ENCODE measurements at places on chromosomes 13 and 19. TPM values are rescaled to one million over a fixed set of nuclear protein-coding genes. Genes with fewer than 3 reads are reported as not detected.

DNA sequence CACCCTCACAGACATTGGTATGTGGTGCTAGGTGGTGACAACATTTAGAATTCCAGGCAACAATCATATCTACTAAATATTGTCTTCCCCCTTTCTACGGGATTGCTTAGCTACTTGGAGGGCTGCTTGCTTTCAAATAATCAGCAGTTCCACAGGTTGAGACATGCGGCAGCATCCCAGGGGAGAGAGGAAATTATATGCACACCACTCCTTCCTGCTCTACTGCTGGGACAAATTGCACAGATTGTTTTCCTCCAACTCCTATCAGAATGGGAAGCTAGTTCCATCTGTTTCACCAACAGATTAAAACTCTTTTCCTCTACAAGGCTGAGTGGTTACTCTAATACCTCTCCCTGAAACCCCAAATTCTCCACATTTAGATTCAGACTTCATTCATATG, 275.4 kb downstream of the DNAJC15 start:
- DNase-seq, result no peak

The TMEM38A gene
- 3.6 TPM for total RNA-seq

DNA sequence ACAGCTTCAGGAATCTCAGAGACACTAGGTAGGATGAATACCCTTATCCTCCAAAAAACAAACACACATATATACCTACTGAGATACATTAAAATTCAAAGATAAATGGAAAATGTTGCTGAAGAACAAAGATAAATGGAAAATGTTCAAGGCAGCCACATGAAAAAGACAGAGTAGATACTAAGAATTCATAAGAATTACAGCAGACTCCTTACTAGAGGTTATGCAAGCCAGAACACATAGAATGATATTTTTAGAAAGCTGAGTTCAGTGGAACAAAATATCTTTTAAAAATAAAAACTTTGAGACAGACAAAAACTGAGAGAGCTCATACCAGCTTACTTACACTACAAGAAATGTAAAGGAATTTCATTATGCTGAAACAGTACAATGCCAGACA, 35.6 kb downstream of the UCHL3 start:
- DNase-seq, result no peak

The PDE4A gene
- 12.3 TPM for total RNA-seq

DNA sequence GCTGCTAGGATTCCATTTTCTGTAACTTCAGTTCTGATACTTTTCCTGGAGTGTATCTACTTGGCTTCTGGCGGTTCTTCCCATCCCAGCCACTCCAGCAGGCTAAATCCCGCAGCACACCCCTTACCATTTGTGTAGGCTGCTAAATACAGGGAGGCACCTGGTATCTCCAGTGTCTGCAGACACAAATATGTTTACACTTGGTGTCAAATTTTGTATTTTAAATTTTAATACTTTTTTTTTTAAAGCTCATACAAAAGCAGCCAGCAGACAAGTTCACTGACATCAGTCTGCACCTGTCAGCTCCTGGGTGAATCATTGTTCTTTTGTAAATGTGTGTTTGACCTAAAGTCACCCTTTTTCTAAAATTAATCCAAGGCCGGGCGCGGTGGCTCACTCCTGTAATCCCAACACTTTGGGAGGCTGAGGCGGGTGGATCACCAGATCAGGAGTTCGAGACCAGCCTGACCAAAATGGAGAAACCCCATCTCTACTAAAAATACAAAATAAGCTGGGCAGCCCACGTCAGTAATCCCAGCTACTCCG, 3.4 kb upstream of the ZSCAN4 start:
- no peak for DNase-seq

GRCh38 chr13:103471896-103472295, 405.7 kb upstream of the SLC10A2 start:
- no peak for DNase-seq

The ICAM4 gene
- total RNA-seq, result 0.93 TPM

DNA sequence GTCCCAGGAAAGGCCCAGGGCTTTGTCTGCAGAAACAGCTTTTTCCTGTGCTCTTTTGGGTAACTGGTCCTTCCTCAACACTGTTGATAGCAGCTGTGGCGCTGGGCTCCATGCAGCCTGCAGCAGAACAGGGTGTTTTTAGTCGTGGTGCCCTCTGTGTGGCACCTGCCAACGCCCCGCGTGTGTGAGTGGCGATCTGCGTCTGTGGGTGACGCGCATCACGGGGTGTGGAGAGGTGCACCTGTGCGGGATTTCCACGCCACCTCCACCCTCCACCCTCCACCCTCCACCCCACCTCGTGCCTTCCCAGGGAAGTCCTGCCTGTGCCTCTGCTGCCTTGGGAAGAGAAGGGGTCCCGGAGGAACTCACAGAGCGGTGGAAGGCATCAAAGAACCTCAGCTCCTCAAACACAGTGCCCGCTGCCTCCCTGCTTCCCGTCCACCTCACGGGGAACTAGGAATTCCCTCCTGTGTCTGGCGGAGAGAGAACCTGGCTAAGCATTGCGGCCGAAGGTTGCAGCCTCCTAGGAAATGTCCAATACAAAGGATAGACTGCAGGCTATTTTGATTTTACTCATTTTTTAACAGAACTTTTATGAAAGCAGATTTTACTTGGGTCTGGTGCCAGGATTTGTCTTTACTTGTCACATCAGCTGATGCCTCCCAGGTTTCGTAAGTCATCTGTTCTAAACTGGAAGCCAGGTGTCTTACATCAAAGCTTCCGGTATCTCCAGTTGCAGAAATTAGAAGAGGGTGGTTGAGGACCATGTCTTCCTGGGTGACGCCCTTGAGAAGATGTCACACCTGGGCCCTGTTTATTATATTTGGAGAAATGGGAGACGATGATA, 84.0 kb downstream of the ATP11A start:
- peak; percentile 65 for DNase-seq

The POU2F2 gene
- 2.7 TPM for total RNA-seq

DNA sequence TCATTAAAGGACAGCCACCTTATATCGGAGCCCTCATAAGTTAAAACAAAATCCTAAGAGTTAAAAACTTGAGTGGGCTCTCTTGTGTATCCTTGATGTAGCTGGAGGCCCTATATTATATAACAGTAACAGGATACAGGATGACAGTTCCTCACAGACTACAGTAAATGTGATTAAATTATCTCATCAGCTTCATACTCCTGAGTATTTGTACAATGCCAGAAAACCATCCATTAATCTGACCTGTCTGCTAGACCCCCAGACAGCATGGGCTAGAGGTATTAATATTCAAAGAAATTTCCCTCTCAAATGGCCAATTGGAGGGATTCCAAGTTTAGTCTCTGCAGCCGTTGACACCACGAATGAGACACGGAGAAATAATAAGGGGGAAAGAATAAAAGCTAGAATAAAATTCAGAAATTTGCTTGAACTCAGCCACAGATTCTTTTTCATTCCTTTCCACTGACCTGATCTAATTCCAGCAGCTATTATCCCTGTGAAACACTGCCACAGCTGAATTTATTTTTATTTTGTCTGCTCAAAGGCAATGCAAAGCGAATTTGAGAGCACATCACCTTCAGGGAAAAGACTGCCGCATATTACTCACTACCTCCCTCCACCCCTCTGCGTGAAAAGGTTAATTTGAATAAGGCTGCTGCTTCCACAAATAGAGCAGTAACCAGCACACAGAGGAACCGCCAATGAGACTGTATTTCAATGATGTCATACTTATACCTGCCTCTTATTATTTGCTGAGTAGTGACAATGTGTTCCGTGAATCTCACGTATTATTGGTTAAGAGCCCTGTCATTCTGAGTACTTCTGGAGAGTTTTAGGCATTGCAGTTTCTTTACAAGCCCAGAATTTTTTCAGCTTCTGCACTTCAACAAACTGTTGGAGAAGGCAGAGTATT, 155.9 kb upstream of the KLF12 start:
- no peak for DNase-seq

DNA sequence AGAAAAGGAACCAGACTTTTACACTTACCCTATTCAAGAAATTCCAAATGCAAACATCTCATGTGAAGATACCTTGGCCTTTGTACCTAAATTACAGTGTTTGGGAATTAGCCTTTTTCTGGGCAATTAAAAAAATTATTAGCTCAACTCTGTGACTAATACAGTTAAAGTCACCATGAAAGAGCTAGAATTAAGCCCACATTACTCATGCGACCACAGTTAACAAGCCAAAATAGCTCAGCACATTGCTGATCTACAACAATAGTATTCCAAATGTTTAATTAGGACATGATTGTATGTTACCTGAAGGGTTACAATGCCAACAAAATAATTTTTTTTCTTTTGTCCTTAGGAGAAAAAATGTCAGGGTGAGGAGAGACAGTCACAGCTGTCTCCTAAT, 263.6 kb upstream of the GPC6 start:
- no peak for DNase-seq

- DNase-seq, result no peak
These were observed 56.1 kb upstream of the FREM2 start for GRCh38 chr13:38630780-38631179.

DNA sequence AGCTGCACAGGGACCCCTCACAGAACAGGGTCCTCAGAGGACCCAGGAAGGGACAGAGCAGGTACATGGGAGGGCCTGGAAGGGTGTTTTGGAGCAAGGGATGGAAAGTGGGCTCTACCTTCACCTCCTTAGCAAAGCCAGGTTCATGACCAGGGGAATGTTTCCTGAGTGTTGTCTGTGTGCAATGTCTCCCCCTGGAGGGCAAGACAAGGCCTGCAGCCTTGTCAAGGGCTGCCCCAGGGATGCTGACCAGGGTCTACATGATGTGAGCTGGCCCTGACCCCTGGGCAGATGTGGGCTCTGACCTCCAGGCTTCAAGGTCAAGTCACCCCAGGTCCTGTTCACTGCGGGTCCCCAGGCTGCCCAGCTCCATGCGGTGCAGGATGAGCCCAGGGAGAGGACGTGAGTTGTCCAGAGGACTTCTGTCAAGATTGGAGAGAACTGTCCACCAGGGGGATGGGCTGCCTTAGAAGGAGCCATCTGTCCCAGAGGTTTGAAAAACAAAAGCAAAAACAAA, 1.0 kb upstream of the CEACAM1 start:
- DNase-seq, result peak; percentile 66

The TCF3 gene
- 50.4 TPM for total RNA-seq

The FOSB gene
- 3.1 TPM for total RNA-seq

GRCh38 chr13:87123987-87124784, 547.0 kb upstream of the SLITRK5 start:
- DNase-seq, result no peak

DNA sequence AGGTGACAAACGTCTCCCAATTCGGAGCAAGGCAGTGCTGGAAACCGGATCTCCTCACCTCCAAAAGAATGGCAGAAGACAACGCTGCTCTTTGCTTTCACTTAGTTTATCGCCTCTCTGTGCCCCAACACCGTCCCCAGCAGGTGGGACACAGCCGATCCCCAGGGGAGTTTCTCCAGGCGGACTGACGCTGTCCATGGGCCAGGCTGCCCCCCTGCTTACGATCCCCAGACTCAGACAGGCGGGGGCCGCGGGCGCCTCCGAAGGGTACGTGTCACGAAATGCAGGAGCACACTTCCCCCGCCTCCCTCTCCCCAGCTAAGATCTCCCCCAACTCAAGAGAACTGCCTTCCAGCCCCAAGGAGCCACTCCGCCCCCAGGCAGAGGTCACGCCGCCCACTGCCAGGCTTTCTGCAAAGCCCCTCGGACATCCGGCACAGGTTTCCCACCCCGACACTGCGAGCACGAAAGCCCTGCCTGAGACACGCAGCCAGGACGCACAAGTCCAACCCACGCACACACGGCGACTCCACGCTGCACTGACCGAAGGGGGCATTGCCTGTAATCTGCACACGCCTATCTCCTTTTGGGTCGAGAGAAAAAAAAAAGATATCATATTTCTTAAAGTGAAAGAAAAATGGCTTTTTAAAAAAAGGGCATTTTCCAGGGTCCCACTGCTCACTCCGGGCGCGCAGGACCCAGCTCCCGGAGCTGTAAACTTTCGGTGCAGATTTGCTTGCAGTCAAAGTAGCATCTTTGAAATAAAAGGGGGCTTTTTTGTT, 2.0 kb downstream of the SPRY2 start:
- DNase-seq, result peak; percentile 91

GRCh38 chr19:50796634-50797428, 6.6 kb downstream of the ACP4 start:
- DNase-seq, result no peak

DNA sequence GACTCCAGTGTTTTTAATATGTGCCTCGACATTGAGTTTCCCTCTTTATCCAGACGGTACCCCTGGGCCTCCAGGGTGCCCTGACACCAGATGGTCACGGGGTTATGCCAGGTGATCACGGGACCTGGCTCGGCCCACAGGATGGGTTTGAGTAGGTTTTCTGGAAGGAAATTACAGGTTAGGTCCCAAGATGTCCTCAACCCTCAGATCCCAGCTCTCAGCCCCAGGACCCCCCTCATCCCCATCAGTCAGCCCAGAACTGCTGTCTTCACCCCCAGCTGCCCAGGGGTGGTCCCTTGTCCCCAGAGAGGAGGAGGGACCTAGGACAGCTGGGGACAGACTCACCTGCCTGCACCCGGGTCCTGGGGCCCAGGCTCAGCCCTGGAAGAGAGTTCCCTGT, 441 bp downstream of the LILRA4 start:
- DNase-seq, result no peak

GRCh38 chr19:30068528-30069395, 126.7 kb downstream of the URI1 start:
- no peak for DNase-seq

DNA sequence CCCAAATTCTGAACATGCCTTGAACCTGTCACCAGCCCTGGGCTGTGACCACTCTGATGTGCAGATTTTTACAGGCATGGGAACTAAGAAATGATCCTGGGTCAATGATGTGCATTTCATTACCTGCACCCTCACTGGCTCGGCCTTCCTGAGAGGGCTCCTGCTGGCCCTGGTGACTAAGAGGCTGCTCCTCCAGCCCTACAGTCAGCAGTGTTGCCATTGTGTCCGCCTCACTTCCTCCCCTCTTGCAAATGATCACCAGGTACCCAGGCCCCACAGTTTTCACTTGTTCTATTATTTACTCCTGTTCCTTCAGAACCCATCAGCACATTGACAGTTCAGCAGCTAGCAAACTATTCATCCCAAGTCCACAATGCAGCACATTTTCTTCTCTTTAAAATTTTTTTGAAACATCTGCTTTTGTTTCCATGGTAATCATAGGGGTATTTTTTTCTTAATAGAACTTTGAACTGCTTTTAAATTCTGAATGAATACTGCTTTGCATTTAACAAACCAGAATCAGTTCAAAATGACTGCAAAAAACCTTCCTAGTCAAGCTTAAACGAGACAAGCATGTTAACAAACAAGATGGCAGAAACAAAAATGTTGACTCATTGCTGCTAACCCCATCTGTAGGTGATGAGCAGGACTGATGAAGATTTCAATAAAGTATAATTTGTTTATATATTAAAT, 29.3 kb downstream of the STARD13 start:
- DNase-seq, result no peak

- DNase-seq, result peak; percentile 87
These were observed 18.3 kb downstream of the NMRK2 start for GRCh38 chr19:3950871-3951861.

- no peak for DNase-seq
These were observed 96.7 kb upstream of the CLDN10 start for GRCh38 chr13:95455782-95456181.

- no peak for DNase-seq
These were observed 67.0 kb downstream of the FREM2 start for GRCh38 chr13:38753878-38754277.
